ENCODE measurements at places on chromosomes 16 and 17.
A peak's percentile ranks its signal among the peaks of the same experiment; 100 is the strongest.

DNA sequence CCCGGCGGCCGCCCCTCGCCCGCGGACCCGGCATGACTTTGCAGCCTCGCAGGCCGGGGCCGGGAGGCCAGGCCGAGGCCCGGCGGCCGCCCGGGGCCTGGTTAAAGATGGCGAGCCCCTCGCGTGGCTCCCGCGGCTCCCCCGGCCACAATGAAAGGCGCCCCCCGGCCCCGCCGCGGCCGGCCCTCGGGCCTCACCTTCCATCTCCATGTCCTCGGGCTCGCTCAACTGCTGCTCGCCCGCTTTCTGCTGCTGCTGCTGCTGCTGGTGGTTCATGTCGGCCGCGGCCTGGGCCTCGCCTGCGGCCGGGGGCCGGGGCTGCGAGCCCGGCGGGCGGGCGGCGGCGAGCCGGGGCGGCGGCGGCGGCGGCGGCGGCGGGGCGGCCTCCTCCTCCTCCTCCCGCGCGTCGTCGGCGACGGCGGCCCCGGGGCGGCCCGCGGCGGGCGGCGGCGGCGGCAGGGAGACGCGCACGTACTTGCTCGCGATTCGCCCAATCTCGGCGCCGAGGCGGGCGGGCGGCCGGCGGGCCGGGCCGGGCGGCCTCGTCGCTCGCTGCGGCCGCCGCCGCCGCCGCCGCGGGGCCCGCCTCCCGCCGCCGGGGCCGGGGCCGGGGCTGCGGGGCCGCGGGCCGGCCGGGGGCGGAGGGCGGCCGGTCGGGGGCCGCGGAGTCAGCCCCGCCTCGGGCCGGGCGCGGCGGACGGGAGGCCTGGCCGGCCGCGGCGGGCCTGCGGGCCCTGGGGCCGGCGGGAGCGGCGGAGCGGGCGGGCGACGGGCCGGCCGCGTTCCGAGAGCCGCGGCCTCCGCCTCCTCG is 491 bp downstream of the USP7 start:
- DNase-seq, result peak; percentile 66

GRCh38 chr16:31869511-31870201 is 4.0 kb upstream of the ZNF267 start:
- DNase-seq, result peak; percentile 52

DNA sequence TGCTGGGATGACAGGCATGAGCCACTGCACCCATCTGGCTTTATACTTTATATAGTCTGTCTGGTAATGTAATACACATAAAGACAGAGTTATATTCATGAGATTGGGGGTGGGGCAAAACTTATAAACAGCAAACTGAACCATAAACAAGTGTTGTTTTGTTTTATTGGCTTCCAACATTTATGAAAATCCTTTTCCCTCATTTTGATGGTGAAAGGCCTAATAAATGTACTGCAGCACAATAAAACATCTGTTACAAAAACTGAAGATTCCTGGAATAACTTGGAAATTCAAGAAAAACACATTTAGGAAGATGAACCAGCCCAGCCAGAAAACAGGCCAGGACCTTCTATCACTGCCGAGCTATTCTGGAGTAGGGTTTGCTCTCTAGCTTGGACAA is 16.1 kb downstream of the NPRL3 start:
- DNase-seq, result no peak

DNA sequence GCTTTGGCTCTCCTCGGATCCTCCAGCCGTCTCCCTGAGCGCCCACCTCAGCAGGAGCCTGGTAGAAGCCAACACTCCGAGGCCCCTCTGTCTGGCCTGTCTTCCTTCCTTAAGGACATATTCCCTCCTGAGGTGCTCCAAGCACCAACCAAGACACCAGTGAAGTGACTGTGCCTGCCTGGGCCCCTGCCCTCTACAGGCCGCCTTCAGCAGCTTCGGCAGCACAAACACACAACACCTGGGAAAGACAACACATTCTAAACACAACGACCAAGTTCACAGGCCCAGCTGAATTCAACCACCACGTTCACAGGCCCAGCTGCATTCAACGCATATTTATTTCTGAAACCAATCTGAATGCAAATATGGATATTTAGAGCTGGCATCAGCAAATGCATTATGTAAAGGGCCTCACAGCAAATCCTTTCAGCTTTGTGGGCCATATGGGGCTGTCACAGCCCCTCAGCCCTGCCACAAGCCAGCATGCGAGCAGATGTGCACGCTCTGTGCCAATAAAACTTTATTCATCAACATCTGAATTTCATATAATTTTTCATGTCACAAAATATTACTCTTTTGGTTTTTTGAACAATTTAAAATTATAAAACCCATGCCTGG is 12.2 kb downstream of the GALNS start:
- no peak for DNase-seq

DNA sequence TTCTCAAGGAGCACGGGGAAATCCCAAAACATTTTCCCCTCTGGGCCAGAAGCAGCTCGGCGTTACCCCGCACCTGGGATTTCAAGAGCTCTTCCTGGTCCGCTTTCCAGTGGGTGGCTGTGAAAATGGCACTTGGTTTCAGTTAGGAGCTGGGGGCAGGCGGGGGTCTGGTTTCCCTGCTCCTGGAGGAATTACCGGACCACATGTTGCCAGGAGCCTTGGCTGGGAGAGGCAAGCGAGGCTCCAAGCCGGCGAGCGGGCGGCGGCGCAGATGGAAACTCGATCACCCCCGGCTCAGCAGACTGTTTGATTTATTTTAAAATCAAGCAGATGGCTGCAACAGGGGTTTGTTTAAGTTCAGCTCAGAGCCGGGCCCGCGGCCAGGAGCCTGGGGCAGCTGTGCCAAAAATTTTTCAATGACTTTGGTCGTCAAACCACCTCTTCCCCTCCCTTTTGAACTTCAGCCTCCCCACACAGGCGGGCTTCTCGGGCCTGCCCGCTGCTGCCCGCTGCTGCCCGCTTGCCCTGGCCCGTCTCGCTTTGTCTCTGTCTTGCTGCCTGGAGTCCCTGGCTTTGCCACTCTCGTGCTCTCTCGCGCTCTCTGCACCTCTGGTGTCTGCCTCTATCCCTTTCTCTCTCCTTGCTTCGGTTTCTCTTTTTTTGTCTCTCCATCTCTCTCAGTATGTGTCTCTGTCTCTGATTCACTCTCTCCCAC is 108.0 kb upstream of the CIBAR2 start:
- peak; percentile 91 for DNase-seq

DNA sequence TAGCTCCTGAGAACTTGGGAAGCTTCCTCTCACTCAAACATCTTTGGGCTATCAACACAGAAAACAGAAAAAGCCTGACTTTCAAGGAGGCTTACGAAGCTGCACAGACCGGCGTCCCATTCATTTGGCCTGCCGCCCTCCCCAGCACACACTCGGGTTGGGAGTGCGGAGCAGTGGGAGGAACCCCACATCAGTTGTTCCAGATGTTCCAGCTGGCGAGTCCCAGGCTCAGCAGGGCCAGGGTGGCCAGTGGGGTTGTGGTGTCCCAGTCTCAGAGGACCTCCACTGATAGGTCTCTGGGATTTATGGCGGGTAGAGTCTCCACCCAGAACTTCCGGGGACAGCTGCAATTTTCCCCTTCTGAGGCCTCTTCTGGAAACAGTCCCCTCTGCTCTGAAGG is 43.1 kb upstream of the DLX4 start:
- no peak for DNase-seq
